ENCODE measurements at places on chromosomes 16 and 17.

DNA sequence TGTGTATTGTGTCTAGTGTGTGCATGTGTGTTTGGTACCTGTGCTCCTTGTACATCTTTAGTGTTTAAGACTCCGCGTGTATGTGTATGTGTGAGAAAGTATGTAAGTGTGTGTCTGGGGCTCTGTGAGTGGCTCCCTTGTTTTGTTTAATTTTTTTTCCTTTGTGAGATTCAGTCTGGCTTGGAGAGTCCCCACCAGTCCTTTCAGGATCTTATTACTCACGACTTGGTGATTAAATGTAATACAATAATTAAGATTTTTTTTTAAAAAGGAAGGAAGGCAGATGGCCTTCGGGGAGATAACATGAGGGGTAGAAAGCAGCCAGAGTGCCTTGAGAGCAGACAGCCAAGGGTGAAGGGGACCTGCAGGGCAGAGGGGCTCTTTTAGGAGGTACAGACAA is 33.9 kb downstream of the FZD2 start:
- no peak for DNase-seq

DNA sequence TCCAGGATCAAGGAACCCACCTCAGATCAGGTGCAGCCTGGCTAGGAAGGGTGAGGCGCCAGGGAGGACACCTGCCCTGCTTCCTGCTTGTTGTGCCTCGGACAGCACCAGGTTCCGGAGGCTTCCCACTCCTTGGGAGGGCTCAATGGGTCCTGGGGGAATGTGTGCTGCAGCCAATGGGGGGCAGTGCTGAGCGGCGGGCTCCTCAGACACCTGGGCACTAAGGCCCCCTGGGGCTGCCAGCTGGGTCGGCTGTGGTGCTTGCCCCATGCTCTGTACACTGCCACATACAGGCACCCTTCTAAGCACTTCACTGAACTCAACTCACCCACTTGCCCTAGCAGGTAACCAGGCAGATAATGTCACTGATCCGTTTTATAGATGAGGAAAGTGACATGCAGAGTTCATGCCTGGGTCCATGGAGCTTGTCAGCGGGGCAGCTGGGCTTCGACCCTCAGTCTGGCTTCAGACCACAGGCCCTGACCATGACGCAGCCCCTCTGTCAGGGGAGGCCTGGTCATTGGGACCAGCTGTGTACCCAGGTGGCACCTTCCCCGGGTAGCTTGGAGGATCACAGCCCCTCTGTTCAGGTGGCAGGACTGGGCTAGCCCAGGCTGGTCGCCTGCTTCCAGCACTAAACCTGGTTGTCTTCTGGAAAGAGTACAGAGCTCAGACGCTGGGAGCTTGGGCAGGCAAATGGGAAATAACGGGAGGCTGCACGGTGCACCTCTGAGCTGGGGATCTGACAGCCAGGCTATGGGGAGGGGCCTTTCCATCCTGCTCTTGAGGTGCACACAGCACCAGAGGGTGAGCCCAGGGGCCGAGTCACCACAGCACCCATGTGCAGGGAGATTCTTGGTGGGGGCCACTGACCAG is 8.2 kb downstream of the FN3K start:
- DNase-seq = no peak

DNA sequence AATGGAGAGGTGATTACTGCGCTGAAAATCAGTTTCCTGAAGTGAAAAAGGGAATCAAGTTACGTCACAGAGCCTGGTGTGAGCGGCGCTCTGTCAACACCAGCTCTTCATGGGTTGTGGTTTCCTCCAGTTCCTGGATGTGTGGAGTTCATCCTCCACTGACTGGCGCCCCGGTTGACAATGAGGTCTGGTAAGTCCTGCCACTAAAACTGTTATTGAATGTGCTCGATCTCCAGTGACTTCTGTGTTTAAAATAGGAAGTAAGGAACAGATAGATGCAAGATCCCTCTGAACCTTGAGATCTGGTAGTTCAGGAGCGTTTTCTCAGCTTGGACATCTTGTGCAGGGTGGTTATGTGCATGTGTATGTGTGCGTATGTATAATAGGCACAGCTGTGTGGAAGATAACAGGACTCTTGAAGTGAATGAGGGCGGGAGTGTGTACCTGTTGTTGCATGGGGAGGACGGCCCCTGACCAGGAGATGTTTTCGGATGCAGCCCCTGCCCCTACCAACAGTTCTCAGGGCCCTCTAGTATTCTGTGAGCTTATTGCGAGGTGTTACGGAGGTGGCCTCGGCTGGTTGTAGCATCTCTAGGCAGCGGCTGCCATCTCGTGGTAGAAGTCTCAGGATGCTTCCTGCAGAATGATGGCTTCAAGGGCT is 22.0 kb upstream of the GOT2 start:
- peak; percentile 73 for DNase-seq

DNA sequence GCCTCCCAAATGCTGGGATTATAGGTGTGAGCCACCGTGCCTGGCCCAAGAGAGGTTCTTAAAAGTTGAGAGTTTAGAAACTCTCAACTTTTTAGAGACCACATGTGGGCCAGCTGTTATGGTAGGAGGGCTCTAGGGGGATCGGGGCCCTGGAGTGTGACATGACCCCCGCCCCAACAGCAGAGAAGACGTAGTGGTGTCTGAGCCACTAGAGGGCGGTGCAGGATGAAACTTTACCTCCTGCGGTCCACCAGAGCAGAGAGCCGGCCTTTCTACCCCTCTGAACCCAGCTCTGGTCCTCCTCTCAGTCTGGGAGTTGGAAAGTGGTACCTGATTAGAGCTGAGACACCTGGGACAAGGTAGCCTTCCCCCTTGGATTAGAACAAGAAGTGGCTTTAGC is 7.4 kb downstream of the CDK5RAP3 start:
- peak; percentile 46 for DNase-seq

DNA sequence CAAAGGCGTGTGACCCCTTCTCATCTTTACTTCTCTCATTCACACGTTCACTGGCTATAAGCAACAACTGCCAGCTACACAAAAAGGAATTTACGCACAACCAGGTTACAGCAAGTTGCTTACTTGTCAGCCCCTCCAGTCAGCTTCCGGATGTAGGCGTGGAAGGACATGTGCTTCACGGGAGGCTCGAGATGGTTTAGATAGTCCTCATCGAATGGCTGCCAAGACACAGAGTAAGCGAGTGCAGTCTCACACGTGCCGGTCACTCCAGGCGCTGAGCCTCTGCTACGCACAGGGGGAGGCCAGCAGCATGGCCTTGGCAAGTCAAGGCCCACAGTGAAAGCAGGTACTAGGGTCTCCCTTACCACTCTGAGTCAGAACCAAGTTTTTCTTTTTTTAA is 28.3 kb downstream of the NPLOC4 start:
- DNase-seq = no peak

GRCh38 chr17:19706791-19707727 is 9.3 kb downstream of the SLC47A2 start:
- DNase-seq = no peak

DNA sequence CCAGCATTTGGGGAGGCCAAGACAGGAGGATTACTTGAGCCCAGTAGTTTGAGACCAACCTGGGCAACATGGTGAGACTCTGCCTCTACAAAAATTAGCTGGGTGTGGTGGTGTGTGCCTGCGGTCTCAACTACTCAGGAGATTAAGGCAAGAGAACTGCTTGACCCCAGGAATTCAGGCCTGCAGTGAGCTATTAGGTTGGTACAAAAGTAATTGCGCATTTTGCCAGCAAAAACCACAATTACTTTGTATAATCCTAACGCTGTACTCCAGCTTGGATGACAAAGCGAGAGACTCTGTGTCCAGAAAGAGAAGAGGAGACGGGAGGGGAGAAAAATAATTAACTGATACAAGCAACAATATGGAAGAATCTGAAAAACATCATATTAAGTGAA is 32.7 kb downstream of the YWHAE start:
- DNase-seq = no peak

- DNase-seq = no peak
These were observed 10.7 kb downstream of the CACNG1 start for GRCh38 chr17:67055041-67055443.

GRCh38 chr17:34283571-34283970 is 2.0 kb upstream of the CCL11 start:
- no peak for DNase-seq

- no peak for DNase-seq
These were observed 215.0 kb upstream of the ZFHX3 start for GRCh38 chr16:73262931-73263330.

DNA sequence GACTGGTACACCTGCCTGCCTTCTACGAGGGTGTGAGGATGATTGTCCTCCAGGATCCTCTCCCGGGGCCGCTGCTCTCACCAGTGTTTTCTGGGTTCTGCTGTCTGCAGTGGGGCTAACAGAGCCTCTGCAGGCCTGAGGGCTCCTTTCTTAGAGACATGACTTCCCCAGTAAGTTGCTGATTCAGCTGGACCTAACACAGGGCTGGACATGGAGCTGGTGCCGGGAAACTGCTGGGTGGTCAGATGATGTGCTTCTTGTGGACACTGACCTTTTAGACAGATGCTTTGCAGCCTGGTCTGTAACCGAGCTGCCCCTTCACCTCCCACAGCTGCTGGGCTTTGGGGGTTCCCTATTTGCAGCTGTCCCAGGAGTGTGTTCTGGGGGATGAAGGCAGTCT is 71.5 kb downstream of the FOXL1 start:
- no peak for DNase-seq

GRCh38 chr17:31679667-31680066 is 179.4 kb downstream of the COPRS start:
- DNase-seq = no peak

GRCh38 chr17:17766077-17766743 is 70.6 kb downstream of the SREBF1 start:
- DNase-seq = no peak

DNA sequence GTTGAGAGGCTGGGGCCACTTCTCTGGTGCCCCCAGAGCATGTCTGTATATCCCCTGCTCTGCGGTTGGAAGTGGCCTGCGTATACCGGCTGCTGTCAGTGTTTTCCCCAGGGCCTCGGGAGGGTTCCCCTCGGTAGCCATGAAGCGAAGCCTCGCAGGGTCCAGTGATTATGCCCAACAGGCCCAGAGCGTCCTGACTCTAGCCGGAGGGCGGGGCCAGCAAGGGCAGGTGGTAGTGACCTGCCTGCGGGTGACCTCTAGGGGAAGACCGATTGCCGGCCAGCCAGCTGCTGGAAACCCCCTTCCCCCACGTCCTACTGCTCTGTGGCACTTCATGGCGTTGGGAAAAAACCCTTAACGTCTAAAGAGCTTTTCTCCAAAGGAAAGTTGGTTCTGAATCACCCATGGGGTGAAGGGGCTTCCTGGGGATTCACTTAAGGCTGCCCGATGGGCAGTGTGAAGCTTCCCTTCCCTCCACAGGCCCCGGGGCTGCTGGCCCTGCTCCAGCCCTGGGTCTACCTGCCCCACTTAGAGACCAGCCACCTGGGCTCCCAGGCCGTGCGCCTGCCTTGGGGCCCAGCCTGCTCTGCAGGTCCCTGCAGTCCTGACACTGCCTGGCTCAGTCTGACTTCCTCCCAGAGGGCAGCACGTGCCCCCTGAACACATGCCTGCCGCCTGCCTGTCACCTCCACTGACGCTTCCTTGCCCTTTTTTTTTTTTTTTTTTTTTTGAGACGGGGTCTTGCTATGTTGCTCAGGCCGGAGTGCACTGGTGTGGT is 72.8 kb downstream of the SOCS1 start:
- no peak for DNase-seq

- peak; percentile 82 for DNase-seq
These were observed 1.5 kb upstream of the PSMD3 start for GRCh38 chr17:39979016-39979670.

GRCh38 chr17:32350666-32351418 is 885 bp downstream of the ZNF207 start:
- peak; percentile 41 for DNase-seq

DNA sequence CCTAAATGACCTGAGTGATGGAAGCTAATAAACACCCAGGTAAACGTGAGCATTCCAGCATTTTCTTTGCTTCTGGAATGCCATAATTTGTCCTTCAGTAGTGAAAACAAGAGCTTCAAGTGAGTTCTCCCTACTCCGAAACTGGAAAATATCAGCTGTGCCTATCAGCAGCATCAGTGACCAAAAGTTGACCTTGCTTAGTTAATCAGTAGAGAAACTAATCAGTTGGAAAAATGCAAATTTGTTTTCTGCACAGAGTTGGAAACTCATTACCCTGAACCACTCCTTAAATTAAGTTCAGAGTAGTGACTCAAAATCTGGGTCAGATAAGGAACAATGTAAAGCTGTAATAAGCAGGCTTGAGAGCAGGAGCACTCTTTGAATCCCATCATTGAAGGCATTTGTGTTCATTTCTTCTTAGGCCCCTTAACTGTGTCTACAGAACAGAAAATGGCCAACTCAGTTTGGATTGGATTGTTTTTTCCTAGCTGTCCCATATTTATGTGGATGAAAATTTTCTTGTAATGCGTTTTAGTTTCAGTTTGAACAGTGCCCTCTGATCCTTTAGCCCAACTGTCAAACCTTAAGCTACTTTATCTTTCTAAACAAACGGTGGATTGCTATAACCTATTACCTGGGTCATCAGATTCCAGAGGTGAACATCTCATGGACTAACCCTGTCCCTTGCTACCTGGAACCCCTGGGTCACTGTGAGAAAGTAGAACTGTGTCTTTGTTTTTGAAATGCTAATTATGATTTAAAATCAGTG is 290.4 kb downstream of the TOX3 start:
- DNase-seq = no peak

GRCh38 chr17:78224231-78225087 is 7.0 kb upstream of the TMEM235 start:
- no peak for DNase-seq

DNA sequence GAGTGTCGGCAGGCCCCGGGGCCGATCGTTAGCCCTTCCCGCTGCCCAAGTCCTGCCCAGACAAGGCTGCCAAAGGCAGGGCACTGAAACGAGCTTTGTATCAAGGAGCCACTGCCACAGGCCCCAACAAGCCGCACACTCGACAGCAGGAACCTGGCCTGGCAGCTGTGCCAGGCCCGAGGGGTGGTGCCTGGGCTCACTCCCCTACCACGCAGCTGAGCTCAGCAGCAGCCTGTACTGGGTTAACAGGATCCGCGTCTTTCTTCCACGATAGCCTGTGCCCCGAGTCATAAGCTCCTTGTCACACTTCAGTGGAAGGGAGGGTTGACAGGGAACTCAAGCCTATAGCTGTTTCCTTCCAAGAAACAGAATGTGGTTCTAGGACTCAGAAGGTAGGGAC is 87.9 kb downstream of the ABR start:
- DNase-seq = no peak

DNA sequence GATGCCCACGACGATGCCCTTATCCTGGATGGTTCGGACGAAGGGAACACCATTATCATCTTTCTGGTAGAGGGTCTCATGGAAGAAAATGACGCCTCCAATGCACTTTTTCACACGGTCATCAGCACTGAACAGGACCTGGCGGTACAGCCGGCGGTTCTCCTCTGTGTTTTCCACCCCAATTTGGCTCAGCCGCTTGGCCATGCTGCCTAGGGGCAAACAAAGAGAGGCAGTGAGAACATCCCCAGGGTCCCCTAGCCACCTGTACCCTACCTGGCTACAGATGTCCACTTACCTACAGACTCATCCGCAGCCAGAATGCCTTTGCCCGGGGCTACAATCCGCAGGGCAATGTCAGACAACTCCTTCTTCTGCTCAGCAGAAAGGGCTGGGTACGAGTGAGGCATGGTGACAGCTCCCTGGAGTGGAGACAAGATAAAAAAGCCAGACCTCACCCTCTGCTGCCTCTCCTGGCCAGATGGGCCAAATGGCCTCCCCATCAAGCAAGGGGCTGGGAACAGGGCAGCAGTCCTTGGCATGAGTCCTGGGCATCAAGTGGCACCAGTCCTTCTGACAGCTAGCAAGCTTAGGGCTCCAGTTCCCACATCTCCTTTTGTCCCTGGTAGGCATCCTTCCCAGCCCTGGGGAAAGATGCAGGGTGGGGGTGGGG is 1.4 kb downstream of the ALDOC start:
- DNase-seq = no peak

GRCh38 chr17:74478420-74479100 is 12.1 kb downstream of the CD300A start:
- DNase-seq = no peak

- DNase-seq = no peak
These were observed 166.4 kb downstream of the CYB561 start for GRCh38 chr17:63279498-63280230.
